ENCODE measurements at places on chromosomes 16 and 17.

DNA sequence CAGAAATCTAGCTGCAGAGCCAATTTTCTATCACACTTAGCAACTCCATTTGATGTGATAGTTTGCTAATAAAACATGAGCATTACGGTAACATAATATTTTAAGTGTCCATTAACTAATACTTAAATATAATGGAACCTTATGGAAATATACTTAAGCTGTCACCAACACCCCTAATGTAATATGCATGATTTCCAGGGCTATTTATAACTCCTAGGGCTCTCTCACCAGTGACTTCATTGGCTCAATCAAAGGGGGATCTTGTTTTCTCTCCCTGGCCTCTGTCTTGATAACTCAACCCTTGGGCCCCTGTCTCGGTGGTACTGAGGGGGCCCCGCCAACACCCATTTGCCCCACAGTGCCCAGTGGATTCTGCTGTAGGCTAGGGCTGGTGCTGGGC, 170.4 kb downstream of the SALL1 start:
- DNase-seq: no peak

- no peak for DNase-seq
Measured at GRCh38 chr17:30315106-30315505, 18.8 kb downstream of the TMIGD1 start.

DNA sequence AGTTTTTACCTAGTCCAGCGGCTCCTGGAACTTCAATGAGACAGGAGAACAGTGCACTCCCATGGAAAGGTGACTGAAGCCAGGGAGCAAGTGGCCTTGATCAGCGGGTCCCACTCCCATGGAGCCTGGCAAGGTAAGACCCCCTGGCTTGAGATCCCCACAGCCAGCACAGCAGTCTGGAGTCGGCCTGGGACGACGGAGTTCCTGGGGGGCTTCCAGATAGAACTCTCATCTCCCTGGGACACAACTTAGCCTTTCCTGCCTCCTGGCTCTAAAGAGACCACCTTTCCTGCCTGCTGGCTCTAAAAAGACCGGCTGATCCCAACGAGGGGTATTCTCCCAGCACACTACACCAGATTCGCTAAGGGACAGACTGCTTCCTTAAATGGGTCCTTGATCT, 1279.0 kb upstream of the GOT2 start:
- DNase-seq: no peak

- DNase-seq: no peak
Measured at GRCh38 chr17:82193520-82194220, 19.0 kb downstream of the CCDC57 start.

DNA sequence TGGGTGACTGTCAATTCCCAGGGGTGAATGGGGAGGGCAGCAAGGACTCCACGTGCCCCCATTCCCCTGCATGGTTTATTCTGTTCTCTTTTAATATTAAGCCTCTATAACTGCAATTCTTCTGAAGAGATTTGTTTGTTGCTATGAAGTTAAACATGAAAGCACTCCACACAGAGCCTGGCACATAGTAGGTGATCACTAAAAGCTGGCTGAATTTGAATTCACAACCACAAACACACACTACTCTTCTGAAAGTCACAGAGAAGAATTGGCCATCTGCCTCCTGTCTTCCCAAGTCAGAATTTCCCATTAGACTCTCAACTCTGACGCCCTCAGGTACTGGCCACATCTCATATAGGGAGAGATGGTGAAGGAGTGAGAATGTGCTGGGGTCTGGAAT, 55.5 kb downstream of the COG7 start:
- DNase-seq: no peak

GRCh38 chr16:53984936-53985335, 281.0 kb downstream of the FTO start:
- no peak for DNase-seq

GRCh38 chr16:262121-262745, 13.5 kb downstream of the RGS11 start:
- DNase-seq: no peak
